Naive thymus-derived CD4-positive, alpha-beta T cell (primary cell): ENCODE measurements at places on chromosomes 6 and 20.

- no peak for DNase-seq
These were observed 169.8 kb downstream of the PTPRK start for GRCh38 chr6:128350416-128351254.

DNA sequence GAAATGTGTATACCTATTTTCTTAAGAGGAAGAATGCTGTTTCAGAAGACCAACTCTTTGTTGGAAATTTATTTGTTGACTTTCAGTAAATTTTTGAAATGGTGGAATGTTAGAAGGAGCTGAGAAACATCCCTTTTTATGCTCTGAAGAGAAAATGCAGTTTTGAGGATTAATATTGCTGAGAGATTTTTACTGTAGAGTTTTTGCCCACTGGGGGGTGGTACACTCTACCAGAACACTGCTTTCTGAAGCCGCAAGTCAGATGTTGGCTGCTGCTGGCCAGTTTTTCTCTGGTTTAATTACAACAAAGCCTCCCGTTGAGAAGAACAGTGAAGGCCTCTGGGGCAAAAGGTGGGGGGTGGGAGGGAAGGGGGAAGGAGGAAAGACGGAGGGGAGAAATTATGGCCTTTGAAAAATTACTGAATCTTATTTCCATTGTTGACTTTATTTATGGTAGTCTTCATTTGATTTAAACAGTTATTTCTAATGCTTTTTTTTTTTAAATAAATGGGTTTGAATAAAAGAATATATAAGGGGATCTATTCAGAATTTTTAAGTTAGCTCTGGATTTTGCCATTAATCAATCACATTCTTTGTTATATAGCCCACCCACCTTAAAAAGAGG is 3.0 kb downstream of the FLRT3 start:
- DNase-seq: no peak

DNA sequence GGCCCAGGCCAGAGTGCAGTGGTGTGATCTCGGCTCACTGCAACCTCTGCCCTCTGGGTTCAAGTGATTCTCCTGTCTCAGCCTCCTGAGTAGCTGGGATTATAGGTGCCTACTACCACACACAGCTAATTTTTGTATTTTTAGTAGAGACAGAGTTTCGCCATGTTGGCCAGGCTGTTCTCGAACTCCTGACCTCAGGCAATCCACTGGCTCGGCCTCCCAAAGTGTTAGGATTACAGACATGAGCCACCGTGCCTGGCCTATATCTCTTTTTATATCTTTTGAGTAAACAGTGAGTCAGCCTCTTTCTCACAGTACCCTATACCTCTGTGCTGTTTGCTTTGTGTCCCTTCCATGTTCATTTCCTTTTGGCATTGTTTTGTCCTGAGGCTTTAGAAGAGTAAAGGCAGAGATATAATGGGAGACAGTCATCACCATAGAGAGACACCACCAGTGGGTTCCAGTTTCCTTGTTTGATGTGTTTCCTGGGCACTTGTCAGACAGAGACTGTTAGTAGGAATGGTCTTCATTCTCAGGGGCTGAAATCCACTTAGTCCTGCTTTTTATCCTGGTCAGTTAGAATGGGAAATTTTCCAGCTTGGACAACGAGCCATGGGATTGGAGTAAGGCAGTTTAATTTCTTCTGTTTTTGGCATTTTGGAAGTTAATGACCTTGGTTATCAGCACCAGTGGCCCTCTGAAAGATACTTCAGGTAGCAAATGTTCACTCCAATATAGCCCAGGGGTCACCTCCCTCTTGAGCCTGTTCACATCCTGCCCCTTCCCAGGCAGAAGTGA is 32.2 kb upstream of the ASXL1 start:
- no peak for DNase-seq

DNA sequence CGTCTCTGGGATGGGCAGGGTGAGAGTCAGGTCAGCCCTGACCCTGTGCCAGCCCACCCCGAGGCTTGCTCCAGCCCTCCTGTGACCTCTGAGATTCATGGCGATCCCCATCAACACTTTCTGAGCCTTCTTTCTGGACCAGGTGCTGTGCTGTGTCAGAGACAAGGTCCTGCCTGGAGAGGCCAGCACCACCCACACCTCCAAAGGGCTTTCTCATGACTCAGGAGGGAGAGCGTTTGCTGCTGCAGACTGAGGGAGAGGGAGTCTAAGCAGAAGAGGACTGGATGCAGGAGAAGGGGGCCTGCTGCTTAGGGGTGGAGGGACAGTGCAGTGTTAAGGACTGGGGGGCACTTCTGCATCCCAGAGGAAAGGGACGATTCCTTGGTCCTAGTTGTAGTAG is 193.5 kb downstream of the LRFN2 start:
- DNase-seq: no peak

- DNase-seq: no peak
These were observed 625 bp upstream of the ECHDC1 start for GRCh38 chr6:127343809-127344659.

DNA sequence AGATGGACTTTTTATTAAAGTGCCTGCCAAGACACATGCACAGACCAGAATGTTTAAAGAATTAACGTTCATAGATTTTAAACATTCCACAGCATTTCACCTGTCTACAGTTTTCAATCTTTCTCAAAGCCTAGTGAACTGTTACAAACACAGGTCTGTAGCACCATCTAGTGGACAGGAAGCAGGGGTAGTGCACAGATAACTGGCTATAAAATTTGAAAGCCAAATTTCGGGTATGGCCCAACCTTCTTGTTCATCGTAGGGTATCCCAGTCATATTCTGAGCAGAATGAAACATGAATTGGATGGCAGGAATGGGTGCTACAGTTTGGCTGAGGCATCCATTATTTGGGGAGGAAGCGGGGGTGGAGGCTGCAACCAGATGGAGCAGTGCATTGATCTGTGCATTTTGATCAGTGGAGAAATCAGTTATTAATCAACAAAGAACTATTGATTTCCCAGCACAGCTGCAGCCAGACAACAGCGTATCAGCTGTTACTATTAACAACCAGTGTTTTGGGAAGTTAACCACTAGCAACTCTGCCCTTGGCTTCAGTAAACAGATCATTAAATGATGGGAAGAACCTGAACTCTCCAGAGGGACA is 56.1 kb upstream of the B3GAT2 start:
- DNase-seq: peak; percentile 27

DNA sequence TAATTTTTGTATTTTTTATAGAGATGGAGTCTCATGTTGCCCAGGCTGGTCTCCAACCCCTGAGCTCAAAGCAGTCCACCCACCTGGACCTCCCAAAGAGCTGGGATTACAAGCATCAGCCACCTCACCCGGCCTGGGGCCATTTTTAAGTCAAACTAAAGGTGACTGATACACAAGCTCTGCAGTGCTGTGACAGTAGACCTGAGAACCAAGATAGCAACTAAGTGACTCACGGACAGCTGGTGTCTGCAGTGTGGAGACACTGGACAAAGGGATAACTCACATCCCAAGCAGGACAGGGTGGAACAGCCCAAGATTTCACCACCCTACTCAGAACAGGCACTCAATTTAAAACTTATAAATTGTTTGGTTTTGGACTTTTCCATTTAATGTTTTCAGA is 402.5 kb downstream of the CD83 start:
- no peak for DNase-seq

DNA sequence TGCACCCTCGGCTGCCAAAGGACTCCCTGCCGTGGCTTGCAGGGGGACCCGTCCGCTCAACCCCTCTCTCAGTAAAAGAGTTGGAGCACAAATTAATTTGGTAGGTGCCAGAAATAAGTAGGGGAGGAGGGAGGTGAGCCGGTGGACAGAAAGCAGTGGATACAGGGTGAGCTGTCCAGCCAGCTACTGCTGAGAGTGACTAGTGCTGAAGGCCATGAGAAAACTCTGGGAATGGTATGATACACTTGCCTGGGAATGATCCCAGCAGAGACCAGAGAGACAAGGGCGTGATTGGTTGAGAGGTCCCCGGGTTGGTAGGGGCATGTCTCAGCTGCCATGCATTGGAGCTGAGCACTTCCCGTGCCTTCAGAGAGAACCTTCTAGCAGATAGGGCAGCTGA is 15.7 kb downstream of the FOXQ1 start:
- DNase-seq: no peak

- DNase-seq: no peak
These were observed 44.5 kb downstream of the TIAM2 start for GRCh38 chr6:155039618-155040017.

GRCh38 chr6:147285087-147285855 is 81.1 kb downstream of the STXBP5 start:
- DNase-seq: peak; percentile 34

GRCh38 chr20:63315731-63316491 is 22.9 kb downstream of the COL20A1 start:
- no peak for DNase-seq

- DNase-seq: no peak
These were observed 50.7 kb upstream of the BHLHE23 start for GRCh38 chr20:63057171-63058117.

- DNase-seq: no peak
These were observed 79.5 kb downstream of the SESN1 start for GRCh38 chr6:109015176-109015575.

- DNase-seq: no peak
These were observed 275.6 kb upstream of the PREP start for GRCh38 chr6:105678516-105678915.

- DNase-seq: no peak
These were observed 54.0 kb upstream of the PLN start for GRCh38 chr6:118494091-118494490.

DNA sequence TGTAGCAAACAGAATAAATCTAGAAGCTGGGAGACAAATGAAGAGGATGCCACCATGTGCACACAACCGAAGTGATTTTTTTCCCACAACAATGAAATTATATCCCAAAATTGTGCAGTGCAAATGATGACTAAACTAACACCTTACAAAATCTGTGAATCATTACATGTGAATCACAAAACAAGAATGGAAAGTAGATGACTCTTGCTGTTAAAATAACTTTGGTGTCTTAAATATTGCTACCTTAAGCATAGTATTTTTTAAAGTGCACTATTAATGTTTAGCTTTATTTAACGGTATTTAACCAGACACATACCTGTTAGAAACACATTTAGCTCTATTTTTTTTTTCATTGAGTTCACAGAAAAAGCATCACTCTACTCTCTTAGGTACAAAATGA is 190.8 kb downstream of the TBC1D32 start:
- no peak for DNase-seq

- no peak for DNase-seq
These were observed 170.7 kb upstream of the SCGN start for GRCh38 chr6:25481267-25481666.

- no peak for DNase-seq
These were observed 7.9 kb downstream of the RAB32 start for GRCh38 chr6:146551545-146551944.

GRCh38 chr6:13397359-13398068 is 69.2 kb upstream of the TBC1D7 start:
- DNase-seq: no peak

- no peak for DNase-seq
These were observed 12.5 kb downstream of the ID1 start for GRCh38 chr20:31617432-31618104.

- DNase-seq: no peak
These were observed 49.9 kb downstream of the PRDM1 start for GRCh38 chr6:106135911-106136571.

GRCh38 chr6:140559458-140559857 is 1185.0 kb upstream of the CITED2 start:
- no peak for DNase-seq

DNA sequence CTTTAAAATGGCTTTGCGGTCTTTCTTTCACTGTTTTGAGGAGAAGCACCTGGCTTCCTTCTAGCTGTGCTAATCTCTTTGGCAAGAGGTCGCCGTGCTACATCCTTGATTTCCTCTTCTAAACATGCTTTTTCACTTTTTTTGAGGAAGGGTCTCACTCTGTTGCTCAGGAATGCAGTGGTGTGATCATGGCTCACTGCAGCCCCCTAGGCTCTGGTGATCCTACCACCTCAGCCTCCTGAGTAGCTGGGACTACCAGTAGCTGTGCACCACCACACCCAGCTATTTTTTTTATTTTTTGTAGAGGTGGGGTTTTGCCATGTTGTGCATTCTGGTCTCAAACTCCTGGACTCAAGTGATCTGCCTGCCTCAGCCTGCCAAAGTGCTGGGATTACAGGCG is 40.5 kb downstream of the RSPH3 start:
- DNase-seq: no peak

DNA sequence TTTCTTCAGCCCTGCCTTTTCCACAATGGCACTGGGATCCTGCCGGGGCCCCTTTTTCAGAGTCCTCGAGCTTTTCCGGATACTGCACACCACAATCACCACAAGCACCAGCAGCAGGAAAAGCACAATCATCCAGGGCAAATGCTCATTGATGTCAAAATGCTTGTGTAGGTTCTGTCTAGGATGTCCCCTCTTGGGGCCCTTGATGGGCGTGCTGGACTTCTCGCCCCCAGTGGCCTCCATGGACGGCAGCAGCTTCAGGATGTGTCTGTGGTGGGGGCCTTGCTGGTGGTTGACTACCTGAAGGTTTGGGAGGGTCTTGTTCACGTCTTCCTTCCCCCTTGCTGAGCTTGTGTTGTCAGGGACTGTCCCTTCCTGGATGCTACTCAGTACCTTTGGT is 25.7 kb downstream of the TNFRSF21 start:
- no peak for DNase-seq

GRCh38 chr6:141809901-141810300 is 322.8 kb upstream of the GJE1 start:
- no peak for DNase-seq

- DNase-seq: no peak
These were observed 356 bp downstream of the BYSL start for GRCh38 chr6:41921712-41921998.

DNA sequence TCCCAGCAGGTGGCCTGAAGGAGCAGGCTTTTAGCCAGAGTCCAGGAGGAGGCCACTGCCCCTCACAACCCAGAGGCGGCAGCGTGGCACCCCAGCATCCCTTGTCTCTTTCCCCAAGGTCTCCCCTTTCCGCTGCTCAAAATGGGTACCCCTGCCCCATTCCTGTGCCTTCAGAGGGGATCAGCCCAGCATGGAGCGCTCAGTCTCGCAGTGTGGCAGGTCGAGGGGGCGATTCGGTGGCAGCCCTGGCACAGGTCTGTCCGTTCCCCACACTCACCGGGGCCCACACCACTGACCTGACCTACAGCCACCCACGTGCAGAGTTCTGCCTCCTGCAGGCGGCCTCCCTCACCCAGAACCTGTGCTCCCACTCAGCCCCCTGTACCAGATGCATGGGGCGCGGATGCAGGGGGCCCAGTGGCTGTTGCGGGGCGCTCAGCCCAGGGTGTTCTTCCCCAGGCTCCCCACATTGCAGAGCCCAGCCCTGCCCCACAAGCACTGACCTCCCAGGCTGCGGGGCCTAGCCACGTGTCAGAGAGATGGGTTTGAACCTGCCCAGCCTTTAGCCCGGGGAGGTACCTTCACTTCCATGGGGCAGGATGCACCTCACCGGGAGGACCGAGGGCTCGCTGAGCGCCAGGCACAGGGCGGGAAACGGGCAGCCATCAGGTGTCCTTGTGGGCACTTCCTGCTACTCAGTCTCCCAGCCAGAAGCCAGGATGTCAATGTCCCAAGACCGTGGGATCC is 41.8 kb downstream of the DSTN start:
- DNase-seq: no peak

GRCh38 chr6:79630883-79631692 is at the start of gene SH3BGRL2:
TSS of gene SH3BGRL2 (plus strand) at chr6:79631329. CDS start at chr6:79631462, 133 bp downstream.
- DNase-seq: no peak

GRCh38 chr6:111872401-111873177 is 663 bp downstream of the FYN start:
- peak; percentile 46 for DNase-seq
